ENCODE measurements at places on chromosomes 4 and X.

DNA sequence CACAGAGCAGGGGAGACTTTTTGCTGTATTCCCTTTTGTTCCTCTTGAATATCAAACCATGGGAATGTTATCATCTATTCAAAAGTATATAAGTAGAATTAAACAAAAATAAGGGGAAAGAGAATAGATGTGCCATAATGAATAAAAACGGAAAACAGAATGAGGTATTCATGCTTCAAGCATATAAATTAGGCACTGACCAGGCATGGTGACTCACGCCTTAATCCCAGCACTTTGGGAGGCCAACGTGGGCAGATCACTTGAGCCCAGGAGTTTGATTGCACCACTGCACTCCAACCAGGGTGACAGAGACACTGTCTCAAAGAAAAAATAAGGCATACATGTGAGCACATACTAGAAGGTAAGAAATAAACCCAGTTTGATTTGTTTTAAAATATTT, 16.3 kb upstream of the NEUROG2 start:
- DNase-seq = no peak

GRCh38 chr4:140136509-140136908, 17.5 kb downstream of the MAML3 start:
- no peak for DNase-seq

DNA sequence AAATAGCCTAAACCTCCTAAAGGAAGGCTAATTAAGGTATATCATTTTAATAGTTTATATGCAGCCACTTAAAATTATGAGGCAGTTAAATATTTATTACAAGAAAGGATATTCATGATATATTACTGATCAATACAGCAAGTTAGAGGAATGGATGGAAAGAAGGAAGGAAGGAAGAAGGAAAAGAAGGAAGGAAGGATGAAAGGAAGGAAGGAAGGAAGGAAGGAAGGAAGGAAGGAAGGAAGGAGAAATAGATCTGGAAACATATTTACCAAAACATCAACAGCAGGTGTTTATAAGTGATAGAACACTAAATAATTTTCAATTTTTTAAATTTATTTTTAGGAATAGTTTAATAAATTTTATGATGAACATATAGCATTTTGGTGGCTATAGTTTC, 17.5 kb downstream of the SLC7A11 start:
- DNase-seq = no peak

DNA sequence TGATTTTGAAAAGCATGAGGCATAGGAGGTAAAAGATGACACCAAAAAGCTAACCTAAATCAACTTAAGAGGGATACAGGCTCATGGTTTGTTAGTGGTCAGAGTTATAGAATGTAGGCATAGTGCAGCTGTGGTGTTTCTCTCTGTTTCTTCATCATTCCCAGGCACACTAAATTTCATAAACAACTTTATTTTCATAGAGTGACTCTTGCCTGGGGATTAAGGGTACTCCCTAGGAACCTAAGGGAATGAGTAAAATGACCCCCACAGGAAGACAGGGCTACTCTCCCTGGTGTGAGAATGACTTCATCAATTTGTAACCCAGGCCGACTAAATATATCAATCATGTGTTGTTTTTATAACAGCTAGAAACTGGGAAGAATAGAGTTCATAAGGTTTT, 11.1 kb downstream of the FABP2 start:
- no peak for DNase-seq

DNA sequence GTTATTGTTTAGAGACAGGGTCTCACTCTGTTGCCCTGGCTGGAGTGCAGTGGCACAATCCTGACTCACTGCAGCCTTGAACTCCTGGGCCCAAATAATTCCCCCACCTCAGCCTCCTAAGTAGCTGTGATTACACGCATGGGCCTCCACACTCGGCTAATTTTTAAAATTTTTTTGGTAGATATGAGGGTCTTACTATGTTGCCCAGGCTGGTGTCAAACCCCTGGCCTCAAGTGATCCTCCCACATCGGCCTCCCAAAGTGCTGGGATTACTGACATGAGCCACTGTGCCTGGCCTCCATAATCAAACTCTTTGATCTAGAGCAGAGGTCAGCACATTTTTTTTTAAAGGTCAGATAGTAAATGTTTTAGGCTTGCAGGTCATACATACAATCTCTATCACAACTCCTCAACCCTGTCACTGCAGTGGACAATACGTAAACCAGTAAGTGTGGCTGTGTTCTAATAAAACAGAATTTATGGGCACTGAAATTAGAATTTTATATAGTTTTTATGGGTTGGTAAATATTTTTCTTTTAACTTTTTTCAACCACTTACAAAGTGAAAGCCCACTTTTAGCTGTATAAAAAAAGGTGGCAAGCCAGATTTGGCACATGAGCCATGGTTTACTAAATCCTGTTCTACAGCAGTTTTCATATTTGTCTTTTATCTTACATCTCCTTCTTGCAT, 105.1 kb upstream of the RAPGEF2 start:
- DNase-seq = no peak

DNA sequence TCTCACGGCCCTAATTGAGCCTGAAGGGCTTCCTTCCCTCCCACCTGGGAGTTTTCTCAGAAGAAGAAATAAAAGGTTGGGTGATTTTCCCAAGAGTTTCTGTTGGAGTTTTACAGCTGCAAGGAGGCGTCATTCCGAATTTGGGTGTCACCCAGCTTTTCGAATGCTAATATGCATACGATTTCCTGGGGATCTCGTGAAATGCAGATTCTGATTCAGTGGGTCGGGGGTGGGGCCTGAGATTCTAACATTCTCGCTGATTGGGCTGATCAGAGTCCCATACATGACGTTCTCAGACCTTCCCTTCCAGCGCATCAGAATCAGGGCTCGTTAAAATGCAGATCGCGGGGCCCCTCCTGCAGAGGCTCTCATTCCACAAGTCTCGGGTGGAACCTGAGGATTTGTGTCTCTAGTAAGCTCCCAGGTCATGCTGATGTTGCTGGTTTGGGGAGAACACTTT, 125.8 kb upstream of the STX18 start:
- no peak for DNase-seq

GRCh38 chrX:134603806-134604700, 54.2 kb downstream of the PLAC1 start:
- DNase-seq = no peak

DNA sequence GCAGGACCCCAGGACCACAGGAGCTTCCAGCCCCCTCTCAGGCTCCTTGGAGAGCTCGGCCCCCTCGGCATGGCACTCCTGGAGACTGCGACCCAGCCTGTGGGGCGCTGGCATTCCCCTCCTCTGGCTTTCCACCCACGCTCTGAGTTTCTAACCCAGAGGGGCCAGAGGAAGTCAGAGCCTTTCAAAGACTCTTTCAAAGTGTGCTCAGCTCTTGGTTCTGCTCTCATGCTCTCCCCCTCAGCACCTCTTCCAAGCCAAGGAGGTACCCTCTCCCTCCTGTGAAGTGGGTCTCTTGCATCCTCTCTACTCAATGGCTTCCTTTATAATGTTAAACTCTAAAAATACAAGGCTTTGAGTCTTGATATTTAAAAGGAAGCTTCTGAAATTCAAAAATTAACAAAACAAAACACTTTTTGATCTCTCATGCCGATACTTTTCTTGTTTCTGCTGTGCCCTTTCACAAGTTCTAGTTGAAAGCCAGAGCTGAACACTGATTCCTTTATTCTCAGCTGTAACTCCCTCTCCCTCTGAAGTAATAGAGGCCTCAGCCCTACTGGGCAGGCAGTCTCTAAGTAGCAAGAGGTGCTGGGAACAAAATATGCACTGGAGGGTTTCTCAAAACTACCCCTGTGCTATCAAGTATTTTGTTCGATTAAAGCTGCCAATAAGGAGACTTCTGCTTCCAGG, 82.8 kb downstream of the NAT8L start:
- DNase-seq = no peak

- no peak for DNase-seq
Observed at GRCh38 chr4:172486531-172486930, 673.3 kb downstream of the GALNTL6 start.

DNA sequence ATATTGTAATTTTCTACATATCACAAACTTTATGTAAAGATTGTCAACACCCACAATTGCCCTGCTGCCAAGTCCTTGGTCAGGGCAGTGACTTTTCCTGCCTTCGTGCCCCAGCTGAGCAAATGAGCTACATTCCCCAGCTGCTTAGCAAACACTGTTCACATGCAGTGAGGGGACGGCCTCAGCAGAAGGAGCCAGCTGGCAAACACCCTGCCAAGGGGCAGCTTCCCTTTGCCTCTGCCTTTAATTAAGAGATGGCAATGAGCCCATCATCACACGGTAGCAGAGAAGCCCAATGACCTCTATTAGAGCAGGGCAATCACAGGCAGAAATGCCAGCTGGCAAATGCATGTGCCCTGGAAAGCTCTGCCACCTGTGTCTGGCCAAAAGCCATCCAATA, 253.4 kb downstream of the EPHA5 start:
- DNase-seq = no peak

DNA sequence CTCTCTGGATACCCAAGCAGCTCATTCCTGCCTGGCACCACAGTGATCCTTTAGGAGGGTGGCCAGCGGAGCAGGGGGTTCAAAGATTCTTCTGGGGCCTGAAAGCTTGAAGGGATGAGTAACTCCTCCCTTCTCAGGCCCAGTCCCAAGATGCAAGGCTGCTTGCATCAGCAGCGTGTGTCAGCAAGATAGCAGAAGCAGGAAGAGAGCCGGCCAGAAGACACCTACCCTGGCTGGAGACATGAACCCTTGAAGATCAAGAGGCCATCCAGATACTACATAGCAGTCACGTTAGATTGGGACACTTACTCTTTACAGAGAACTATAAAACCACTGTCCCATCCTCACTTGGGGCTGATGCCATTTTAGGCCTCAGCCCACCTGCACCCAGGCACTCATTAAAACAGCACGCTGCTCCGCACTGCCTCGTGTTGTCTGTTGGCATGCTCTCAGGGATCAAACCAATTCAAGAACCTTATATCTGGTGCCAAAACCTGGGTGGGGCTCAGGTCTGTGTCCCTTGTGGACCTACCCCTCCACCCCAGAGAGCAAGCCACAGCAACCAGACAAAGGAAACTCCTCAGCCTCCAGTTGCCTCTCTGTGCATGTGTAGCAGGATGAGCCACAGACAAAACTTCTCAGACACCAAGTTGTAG, 6.5 kb downstream of the UGT2B17 start:
- no peak for DNase-seq

GRCh38 chr4:105150503-105150902, 3.8 kb downstream of the TET2 start:
- DNase-seq = no peak

DNA sequence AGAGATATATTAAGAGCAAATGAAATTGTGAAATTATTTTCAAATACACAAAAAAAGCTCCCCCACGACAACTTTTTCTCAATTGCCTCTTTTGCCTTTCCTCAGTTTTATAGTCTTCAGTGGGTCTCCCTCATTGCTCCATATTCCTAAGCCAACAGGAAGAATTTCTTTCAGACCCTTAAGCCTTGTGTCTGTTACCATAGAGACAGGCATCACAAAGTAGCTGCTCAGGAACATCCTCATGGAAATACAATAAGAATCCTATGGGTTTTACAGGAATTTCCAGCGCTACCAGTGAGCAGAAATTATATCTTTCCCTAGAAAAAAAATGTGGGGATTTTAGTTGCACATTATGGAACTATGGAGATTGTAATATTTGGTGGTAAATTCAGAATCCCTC, 121.9 kb upstream of the DMD start:
- no peak for DNase-seq

GRCh38 chr4:75708218-75708691, 16.1 kb upstream of the USO1 start:
- no peak for DNase-seq

GRCh38 chr4:155795991-155796390, 37.2 kb downstream of the GUCY1B1 start:
- no peak for DNase-seq

DNA sequence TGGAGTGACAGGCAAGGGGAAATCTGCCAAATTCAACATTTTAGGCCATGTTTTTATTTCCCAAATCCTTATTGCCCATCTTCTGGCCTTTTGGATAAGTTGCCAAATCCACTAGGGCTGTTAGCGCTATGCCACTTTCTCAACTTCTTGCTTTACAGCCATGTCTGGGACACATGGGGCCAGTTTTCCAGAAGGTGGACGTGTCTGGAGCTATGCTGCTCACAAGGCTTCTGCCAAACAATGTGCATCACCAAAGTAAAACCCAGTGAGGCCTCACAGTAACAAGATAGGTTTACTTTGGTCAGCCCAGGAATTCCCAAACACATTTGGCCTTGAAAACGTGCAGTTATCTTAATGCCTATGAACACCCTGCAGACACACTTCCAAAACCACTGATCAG, 142.9 kb downstream of the MID1 start:
- DNase-seq = no peak

DNA sequence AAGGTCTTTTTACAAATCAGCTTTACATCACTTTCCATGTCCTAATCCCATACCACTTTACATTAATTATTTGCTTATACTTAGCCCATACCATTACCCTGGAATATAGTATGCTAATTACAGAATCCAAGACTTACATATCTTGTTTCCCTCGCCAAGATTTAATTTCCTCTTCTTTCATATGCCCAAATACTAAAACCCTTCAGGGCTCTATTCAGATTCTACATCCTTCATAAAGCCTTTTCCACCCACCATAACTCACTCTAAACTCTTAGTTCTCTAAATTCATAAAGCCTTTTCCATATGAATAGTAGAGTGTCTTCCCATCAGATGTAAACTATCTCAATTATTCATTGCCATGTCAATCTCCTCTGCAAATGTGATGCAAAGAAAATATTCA, 390.7 kb downstream of the STPG2 start:
- no peak for DNase-seq

DNA sequence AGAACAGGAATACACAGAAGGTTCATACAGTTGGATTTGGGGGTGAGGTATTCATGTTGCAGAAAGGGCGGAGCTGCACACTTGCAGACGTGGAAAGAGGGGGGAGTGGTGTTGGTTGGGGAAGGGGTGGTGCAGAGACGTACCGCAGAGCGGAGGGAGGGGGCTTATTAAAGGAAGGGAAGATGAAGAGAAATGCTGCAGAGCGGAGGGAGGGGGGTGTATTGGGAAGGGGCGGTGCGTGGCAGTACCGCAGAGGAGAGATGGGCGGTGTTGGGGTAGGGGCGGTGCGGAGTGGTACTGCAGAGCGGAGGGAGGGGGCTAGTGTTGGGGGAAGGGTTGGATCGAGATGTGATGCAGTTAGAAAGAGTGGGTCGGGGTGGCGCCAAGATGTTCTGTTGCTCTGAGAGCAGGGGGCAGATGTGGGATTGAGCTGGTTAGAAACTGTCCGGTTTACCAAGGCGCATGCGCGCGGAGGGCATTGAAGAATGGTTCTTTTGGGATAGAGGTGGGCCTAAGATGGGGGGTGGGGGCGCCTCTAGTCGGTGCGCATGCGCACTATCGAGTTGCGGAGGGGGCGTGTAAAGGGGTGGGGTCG, 900 bp downstream of the TRO start:
- peak; percentile 11 for DNase-seq

- no peak for DNase-seq
Observed at GRCh38 chr4:52799813-52800212, 48.6 kb upstream of the ERVMER34-1 start.

- DNase-seq = no peak
Observed at GRCh38 chr4:10460313-10461047, 3.3 kb upstream of the ZNF518B start.

DNA sequence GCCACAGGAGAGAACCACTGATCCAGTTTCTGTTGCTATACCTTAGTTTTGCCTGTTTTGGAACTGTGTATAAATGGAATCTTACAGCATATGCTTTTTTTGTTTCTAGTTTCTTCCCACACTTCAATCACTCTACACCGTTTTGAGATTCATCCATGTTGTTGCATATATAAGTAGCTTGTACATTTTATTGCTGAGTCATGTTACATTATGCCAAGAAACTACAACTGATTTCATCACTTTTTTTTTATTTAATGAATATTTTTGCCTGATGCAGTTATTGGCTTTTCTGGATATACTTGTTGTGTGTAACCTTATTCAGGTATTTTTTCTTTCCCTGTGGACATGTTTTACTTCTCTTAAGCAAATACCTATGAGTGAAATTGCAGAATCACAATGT, 1135.9 kb downstream of the RAPGEF2 start:
- no peak for DNase-seq

Measured in stimulated activated CD8-positive, alpha-beta memory T cell treated with anti-CD3 and anti-CD28 coated beads, Interleukin-15, amount 100 ng/mL, for 24 hours (primary cell).